CD4-positive, alpha-beta T cell treated with Interleukin-15 for 1 hour (primary cell): ENCODE measurements at places on chromosomes 6 and 20.

- no peak for DNase-seq
Observed at GRCh38 chr6:116971959-116972358, 94.9 kb downstream of the RFX6 start.

- no peak for DNase-seq
Observed at GRCh38 chr6:165767228-165767627, 104.2 kb upstream of the PDE10A start.

DNA sequence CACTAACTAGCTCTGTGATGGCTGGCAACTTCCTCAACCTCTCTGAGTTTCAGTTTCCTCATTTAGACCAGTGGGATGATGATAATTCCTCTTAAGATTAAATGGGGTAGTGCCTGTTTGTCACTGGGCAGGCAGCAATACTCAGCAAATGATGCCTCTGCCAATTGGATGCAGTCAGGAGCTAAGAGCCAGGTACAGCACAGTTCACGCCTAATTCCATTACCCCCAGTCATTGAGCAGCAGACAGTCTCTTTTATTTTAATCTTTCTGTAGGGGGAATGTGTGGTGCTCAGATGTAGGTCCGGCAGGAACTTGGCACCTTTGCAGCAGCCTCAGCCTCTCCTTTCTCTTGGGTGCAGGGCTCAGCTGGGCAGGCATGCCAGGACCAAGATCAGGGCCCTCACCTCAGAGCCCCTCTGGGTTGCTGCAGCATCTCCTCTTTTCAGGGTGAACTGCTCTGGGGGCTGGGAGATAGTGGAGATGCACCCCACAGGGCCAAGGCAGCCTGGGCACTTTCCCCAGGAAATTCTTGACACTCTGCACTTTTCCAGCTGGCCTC, 243.8 kb downstream of the LRFN2 start:
- DNase-seq, result no peak

GRCh38 chr20:60268491-60268890, 310.3 kb downstream of the CDH26 start:
- DNase-seq, result no peak

GRCh38 chr6:75492386-75493153, 1.0 kb downstream of the FILIP1 start:
- no peak for DNase-seq

- no peak for DNase-seq
Observed at GRCh38 chr6:157036245-157036711, 259.1 kb downstream of the ARID1B start.

DNA sequence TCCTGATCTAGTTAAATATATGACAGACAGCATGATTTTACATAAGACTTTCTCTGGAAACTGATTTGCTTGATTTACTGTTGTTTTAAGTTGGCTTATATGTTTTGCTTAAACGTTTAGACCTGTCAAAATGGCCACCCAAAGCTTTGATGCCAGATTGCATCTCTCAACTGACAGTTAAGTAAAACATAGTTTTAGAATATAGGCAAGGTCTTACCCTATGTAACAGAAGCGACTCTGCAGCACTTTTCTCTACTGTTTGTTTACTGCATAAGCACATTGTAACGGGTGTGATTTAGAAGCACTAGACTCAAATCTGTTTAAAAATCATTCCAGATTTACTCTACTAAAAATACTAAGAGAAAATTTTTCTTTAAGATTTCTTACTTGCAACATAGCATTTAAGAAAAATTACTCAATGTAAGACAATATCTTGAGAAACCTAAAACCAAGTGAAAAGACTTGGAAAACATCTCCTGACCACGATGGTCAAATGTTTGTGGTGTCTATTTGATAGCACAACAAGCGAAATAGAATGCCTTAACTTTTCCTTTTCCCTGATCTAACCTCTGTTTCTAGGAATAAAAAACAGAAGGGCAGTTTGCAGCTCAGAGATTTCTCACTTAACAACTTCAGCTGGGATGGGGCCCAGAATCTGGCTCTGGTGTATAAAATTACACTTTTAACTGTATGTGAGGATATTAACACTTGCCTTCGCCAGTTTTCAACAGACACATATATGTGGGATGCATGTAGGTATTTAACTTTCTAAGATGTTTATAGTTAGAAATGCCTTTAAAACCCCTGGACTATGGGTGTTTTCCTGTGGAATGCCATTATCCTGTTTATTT, 47.4 kb downstream of the AIG1 start:
- no peak for DNase-seq

DNA sequence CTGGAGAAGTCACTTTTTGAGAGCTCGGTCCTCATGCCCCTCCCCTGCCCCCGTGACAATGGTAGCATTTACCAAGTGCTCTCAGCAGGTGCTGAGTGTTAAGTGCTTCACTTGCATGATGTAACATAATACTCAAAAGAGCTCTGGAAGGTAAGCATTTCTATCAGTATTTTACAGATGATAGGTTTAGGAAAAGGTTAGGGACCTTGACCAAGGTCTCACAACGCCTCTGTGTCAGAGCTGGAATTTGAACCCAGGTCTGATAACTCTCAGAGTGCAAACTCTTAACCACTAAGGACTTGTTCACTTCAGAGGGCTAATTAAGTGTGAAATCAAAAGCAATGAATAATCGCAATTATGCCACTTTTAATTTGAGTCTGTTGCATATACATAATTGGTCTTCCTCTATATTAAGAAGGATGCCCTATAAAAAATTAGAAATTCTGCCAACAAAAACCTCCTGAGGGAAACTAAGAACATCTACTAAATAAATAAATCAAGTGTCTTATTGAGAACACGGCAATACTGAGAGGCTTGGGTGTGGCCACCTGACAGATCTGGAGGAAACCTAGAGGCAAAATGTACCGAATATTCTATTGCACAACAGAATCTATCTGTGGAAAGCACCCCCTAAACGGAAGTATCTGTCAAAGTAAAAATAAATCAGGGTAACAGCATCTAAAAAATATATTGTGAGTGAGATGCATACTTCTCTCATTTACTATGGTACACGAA, 109.8 kb downstream of the BACH2 start:
- no peak for DNase-seq

DNA sequence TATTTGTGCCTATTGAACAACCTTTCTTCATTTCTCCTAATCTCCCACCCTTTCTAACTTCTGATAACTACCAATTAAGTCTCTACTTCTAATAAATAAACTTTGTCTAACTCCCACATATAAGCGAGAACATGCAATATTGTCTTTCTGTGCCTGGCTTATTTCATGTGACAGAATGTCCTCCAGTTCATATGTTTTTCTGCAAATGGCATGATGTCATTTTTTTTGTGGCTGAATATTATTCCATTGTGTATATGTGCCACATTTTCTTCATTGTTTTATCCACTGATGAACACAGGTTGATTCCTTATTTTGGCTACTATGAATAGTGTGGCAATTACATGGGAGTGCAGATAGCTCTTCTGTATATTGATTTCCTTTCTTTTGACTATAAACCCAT, 1041.5 kb upstream of the MANEA start:
- no peak for DNase-seq

GRCh38 chr6:53731866-53732636, 62.8 kb upstream of the LRRC1 start:
- no peak for DNase-seq

GRCh38 chr6:87791485-87791884, 89.5 kb upstream of the AKIRIN2 start:
- DNase-seq, result no peak

DNA sequence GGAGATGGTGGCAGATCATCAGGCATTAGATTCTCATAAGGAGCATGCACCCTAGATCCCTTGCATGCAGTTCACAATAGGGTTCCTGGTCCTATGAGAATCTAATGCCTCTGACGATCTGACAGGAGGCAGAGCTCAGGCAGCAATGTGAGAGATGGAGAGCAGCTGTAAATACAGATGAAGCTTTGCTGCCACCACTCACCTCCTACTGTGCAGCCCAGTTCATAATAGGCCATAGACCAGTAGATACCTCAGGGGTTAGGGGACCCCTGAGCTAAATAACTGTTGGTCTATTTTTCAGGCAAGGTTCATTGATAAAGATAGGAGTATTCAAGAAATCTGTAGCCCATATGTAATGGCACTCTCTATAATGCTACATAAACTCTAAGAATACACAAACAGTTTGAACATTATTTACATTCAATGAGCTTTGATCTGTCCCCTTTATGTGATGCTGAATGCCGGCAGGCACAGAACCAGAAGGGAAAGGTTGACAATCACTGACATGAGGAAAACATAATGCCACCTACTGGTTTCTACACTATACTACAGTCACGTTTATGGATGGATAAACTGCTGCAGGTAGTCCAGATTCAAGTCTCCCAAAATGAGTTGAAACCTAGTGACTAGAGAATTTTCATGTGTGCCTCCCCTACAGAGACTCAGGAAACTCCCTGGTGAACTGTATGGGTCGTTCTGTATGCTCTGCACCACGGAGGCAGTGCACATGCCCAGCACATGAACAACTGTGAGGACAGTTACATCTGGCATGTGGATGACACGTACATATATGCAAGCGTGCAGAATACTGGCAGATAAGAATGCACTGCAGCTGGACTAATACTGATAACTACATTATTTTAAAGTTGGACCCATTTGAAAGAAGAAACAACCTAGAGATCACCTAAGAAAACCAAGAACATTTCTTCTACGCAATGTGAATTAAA, 72.0 kb downstream of the DST start:
- DNase-seq, result no peak

DNA sequence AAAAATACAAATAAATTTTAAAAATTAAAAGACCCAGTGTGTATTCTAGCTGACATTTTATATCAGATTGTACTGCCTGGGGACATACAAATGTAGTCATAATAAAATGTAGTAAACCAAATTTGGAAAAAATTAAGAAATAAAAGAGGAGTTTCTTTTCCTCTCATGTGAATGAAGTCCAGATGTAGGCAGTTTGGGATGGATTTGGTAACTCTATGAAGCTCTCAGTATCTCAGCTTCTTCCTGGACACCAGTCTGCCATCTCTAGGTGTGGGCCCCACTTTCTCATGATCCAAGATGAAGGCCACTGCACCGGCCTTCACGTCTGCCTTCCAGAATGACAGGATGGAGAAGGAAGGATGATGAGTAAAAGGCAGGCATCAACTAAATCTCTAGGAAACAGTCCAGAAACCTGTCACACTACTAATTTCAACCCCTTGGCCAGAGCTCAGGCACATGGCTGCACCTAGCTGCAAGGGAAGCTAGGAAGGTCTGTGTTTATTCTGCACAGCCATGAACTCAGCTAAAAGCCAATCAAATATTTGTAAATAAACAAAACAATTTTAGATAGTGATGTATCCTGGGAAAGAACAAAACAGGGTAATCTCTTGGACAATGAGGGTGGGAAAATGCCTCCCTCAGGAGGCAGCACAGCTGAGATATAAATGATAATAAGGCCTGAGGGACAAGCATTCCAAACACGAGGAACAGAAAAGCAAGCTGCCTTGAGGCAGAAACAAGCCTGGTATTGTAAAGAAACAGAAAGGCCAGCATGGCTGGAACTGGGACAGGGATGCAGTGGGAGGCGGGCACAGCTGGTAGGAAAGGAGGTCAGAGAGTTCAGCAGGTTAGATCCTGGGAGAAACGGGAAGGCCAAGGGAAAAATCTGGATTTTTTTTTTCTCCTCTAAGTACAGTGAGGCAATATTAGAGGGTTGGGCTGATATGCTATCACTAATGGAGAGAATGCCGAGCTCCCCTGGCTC, 88.5 kb upstream of the PTPN1 start:
- DNase-seq, result no peak

DNA sequence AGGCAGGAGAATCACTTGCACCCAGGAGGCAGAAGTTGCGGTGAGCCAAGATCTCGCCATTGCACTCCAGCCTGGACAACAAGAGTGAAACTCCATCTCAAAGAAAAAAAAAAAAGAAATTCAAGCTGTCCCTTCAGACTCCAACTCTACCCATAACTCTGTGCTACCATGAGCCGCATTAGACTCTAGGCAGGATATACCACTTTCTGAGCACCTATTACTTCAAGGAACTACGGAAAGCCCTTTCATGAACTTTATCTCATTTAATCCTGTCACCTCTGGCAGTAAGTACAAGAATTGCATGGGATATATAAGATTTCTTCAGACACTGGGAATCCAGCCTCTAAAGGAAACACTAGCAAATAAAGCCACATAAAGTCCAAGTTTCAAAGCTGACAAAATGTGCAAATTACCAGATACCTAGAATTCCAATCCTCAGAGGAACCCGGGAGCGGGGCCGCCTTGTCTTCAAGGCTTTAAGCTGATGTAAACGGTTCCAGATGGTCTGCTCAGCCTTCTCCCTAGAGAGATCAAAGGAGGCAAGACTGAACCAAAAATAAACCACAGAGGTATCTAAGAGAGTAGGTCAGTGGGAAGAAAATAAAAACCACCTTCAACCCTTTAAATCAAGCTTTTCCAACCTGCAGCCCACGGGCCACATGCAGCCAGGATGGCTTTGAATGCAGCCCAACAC, 9.4 kb downstream of the CDK5RAP1 start:
- DNase-seq, result no peak

DNA sequence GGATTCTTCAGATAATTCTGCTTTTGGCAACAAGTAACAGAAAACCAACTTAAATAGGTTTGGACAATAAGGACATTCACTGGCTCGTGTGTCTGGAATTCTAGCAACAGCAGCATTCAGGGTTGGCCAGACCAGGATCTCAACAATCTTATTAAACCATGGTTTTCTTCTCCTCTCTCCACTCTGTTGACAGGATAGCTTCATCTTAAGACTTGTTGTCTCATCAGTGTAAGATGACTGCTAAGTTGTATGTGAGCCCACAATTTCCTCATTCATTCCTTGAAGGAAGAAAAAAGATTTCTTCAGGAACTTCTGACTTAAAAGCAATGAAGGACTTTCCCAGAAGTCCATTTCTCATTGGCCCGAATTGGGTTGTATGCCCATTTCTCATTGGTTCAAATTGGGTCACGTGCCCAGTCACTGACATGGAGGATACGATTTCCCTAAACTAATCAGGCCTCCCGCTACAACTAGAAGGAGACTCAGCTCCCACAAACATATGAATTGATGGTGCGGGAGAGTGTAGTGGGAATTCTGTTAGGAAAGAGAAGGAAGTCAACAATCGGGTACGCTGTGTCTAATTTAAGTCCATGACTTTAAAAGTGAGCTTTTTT, 83.7 kb downstream of the SLC22A3 start:
- no peak for DNase-seq

- peak; percentile 6 for DNase-seq
Observed at GRCh38 chr6:1593958-1594314, 15.8 kb upstream of the FOXC1 start.
